Stromal cell of bone marrow (primary cell): ENCODE measurements at places on chromosomes 6 and 20.

GRCh38 chr6:62265906-62266525, 20.0 kb downstream of the KHDRBS2 start:
- no peak for DNase-seq

DNA sequence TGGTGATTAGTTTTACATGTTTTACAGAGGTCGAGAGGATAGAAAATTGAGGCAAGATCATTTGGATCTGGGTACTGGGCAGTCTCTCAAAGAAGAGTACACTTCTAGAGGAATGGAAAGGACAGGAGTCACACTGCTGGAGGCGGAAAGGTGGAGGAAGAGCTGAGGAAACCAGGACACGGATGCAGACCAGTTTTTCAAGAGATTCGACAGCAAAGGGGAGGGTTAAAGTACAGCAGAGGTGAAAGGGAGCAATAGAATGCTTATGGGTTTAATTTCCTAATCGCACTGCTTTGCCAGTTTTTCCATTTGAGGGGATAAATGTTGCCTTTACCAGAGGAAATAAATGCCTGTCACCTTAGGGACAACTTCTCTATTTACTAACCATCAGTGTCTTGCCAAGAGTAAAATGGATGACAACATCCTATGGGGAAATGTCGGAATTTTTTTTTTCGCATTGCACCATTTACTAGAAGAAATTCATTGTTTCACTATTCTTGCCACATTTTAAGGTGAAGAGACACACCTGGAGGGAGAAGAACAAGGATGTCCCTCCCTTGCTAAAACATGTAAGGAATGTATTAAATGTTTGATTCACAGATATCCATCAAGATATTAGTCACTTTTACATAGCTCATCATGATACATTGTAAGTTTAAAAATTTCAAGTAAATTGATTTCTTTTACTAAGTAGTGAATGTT, 226.6 kb downstream of the COL12A1 start:
- no peak for DNase-seq

DNA sequence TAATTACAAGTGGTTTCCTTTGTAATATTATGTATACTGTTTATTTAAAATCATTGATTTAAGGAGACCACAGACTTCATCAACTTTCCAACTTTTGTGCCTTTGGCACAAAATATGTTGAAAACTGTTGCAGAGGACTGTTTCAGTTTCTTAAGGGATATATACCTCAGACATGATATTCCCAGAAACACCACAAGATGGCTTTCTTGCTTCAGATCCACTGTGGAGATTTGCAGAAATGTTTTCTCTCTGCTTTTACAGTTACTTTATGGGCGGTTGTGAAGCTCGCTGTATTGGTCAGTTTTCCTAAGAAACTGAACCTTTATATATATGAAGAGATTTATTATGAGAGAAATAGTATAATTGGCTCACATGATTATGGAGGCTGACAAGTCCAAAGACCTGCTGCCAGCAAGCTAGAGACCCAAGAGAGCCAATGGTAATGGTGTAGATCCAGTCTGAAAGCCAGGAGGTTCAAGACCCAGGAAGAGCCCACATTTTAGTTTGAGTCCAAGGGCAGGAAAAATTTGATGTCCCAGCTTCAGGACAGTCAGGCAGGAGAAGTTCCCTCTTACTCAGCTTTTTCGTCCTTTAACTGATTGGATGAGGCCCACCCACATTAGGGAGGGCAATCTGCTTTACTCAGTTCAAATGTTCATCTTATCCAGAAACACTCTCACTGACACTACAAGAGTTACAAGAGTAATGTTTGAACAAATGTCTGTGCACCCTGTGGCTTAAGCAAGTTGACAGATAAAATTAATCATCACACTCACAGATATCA, 12.8 kb downstream of the ME1 start:
- peak; percentile 43 for DNase-seq

DNA sequence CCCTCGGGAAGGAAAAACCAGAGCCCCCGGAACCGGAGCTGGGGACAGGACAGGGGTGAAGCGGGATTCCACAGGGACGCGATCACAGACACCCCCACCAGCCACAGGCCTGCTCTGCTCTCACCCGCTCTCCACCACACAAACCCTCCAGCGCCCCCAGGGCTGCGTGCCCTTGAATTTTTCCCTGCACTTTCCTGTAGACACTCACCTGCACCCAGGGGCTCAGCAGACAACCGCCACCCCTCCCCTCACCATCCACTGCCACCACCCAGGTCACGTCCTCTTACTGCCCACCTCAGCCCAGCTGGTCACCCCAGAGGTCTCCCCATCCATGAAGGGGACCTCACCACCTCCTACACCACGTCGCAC, 631 bp downstream of the ULBP2 start:
- DNase-seq: no peak

DNA sequence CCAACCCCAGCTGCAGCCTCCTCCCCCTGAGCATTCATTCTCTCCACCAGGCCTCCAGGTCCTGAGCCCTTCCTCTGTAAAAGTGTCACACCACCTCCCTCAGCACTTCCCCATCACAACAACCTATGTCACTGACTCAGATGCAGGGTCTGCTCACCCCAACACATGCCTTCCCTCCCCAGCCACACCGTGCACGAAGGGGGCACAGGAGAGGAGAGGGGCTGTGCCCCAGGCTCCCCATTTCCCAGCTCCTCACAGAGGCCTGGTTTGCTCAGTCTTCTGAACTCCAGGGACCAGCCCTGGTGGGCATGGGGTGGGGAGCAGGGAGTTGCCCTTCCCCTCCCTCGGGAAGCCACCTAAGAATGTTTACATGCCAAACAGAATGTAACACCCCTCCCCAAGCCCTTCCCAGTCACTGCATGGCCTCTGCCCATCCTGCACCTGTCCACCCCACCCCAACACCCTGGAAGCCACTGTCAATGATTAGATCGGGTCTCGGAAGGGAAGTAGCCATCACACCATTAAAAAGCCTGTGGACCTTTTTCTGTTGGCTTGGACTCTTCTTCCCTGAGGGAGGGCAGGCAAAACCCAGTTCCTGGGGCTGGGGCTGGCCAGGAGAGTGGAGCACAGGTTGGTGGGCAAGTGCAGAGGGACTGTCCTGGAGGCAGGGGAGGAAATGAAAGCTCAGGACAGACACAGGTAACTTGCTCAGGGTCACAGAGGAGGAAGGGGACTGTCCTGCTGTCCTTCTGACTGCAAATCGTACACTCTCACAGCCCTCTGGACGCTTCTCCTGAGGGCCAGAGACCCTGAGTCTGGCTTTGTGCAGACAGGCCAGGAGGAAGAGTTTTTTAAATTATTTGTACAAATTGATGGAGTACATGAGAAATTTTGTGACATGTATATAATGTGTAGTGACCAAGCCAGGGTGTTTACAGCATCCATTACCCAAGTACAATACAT, 10.1 kb upstream of the SLC22A7 start:
- DNase-seq: no peak

DNA sequence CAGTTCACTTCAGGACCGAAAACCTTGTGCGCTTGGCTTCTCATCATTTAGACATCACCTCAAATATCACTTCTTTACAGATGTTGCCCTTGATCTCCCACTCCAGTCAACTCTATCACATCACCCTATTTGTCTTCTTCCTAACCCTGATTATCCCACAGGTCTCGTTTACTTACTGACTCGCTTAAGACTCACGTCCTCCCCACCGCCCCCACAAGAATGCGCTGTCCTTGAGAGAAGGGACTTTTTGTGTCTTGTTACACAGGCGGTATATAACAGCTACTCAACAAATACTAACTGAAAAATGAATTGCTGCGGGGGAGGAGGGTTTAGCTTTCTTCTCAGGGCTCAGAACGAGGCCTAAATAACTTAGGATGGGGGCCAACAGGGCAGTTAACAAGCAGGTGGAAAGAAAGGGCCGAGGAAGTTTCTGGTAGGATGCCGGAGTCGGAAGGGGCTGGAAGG, 527 bp downstream of the TOMM34 start:
- DNase-seq: no peak

GRCh38 chr6:45812922-45813321, 202.7 kb downstream of the CLIC5 start:
- peak; percentile 17 for DNase-seq

DNA sequence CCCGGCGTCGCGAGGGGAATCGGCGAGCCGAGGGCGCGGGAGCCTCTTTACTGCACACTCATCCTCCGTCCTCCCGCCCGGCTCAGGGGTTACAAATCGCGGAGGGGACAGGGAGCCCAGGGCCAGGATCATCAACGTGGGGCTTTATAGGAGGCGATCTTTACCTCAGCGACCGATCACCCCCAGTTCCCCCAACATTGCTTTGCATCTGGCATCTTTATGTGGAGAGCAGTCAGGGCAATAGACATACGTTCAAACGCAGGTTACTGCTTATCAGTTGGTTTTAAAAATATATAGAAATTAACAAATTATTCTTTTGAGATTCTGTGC, 634 bp downstream of the HSF2 start:
- DNase-seq: no peak

DNA sequence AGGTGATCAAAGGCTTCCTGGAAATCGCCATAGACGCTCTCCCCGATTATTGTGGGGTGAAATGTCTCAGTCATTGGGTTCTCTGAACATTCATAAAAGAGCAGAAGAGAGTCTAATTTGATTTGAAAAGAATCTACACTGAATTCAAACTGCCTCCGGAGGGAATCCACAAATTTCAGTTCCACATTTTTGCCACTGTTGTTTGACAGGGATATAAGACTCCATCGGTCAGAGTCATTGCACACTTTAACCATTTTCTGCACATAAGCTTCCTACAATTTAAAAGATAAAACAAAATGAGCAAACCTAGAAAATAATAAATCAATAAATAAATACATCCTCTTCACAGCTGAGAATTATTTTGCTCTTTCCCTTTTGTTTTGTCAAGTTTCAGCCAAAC, 2.3 kb downstream of the TENT5A start:
- DNase-seq: no peak

GRCh38 chr6:12956991-12957320, 240.4 kb downstream of the PHACTR1 start:
- no peak for DNase-seq

GRCh38 chr20:41177636-41178035, 40.3 kb downstream of the PLCG1 start:
- DNase-seq: peak; percentile 88

DNA sequence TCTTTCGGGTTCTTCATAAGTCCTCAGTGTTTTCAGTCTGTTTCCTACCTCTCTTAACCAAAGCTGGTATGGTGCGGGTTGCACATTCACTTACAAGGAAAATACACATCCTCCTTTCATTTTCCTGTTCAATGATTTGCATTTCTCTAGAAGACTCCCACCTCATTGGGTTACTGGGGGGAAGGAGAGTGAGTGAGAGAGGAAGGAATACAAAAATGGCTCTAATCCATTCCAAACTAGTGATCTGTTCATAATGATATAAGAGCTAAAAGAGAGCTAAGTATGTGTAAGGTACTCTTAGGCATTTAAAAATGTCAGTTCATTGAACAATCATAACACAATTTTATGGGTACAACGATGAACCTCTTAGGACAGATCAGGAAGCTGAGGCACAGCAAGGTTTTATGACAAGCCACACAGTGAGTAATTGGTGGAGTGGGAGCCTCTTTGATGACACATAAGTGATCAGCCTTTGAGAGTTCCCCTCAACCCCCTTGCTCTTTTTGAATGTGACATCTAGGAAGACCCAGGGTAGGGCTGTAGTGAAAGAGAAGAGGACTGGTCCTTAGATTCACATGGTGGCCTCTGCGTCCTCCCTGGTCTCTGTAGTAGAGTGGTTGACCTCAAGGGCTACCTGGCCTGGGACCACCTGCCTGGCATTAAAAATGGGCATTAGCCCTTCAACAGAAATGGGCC, 328.4 kb upstream of the SOX4 start:
- DNase-seq: no peak

- no peak for DNase-seq
Measured at GRCh38 chr20:19403549-19403948, 191.1 kb downstream of the SLC24A3 start.

DNA sequence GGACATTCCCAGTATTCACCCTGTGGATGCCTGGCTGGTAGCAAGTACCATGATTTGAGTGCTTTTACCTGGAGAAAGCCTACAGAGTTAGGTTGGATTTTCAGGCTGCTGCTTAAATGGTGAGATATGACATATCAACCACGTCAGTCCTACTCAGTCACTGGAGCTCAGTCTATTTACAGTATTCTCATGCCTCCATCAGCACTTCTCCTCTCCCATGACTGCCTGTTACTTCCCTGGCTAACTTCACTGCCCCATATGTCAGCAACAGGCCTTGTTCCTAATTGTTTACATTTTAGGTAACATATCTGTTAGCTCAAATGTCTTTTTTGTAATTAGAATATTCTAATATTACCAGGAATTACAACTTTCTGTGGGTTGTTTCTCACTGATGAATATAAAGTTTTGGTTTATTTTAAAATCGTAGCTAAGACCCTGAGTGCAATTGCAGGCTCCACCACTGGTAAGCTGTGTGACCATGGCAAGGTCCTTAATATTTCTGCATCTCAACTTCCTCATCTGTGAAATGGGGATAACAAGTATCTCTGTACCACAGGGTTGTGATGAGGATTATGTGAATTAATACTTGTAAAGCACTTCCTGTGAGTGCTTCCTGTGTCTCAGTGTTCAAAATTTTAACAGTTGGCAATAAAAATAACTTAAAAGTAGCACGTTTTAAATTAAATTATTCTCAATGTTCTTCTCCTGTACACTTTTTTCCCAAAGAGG, 54.3 kb downstream of the RNF144B start:
- DNase-seq: no peak

DNA sequence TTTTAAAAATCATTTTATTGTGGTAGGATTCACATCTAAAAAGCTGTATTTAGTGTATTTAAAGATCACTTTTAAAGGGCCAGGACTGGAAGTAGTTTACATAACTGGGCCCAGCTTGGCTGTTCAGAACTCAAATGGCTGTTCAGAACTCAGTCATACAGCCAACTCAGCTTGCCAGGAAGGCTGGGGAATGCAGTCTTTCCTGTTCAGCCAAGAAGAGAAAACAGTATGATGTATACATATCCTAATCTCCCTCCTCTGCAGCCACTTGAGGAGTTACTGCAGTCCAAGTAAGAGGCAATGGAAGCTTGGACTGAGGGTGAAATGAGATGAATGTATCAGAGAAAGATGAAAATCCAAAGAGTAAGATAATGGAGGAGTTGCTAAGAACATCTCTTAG, 24.6 kb downstream of the DSTN start:
- DNase-seq: peak; percentile 63

- DNase-seq: peak; percentile 31
Measured at GRCh38 chr20:346640-347316, at the start of gene NRSN2. Gene NRSN2 (plus strand): TSS chr20:347111. CDS start chr20:349644, 2,533 bp downstream.

DNA sequence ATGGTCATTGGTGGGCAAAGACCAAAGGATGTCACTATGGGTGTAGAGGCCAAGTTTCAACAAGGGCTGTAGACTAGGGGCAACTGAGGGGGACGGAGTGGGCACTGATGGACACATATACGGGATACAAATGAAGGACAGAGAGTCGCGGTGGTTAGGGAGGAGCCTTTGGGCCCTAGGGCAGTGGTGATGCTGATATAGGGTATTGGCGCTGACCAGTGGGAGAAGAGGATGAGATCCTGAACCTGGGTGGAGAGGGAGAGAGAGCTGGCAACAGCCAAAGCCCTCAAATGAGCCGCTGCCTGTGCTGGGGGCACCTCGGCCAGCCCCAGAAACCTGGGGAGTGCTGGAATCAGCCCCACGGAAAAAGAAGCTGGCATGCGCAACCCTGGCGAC, 1.6 kb downstream of the CDH22 start:
- no peak for DNase-seq

- peak; percentile 99 for DNase-seq
Measured at GRCh38 chr20:35768731-35769664, 2.8 kb upstream of the PHF20 start.
